ENCODE measurements at places on chromosomes 3 and 15.

DNA sequence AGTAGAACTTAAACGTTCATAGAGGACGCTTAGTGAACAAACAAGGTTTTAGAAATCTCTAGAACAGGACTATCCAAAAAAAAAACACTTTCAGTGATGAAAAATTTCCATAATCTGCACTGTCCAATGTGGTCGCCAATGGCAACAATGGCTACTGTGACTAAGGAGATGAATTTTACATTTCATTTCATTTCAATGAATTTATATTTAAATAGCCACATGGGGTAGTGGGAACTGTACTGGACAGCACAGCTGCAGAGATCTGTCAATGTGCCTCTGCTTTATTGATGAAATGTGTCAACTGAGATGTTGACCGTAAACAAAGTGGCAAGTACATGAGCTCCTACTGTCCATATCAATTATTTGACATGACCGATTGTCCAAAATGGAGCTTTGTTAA, 222.5 kb downstream of the MAGI1 start:
- no peak for DNase-seq

DNA sequence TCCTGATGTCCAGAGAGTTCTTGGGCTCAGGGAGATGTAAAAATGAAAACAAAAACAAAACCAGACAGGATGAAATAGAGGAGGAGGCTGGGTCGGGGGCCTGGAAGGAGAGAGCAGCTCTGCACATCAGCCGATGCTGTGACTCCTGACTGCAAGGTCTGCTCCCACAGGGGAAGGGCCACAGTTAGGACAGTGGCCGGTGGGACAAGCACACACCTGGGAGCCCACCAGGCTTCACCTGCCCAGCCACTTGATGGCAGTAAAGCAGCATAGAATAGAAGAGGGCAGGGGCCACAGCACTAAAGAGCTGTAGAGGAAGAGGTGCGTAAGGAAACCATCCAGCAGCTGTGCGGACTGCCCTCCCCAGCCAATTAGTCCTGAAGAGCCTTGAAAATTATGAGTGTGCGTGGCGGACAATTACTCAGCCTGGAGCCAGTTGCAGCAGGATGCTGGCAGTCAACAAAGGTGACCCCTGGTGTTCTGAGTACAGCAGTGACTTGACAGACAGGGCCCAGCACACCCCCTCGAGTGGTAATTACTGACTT, 29.8 kb downstream of the ALS2CL start:
- DNase-seq, result no peak

DNA sequence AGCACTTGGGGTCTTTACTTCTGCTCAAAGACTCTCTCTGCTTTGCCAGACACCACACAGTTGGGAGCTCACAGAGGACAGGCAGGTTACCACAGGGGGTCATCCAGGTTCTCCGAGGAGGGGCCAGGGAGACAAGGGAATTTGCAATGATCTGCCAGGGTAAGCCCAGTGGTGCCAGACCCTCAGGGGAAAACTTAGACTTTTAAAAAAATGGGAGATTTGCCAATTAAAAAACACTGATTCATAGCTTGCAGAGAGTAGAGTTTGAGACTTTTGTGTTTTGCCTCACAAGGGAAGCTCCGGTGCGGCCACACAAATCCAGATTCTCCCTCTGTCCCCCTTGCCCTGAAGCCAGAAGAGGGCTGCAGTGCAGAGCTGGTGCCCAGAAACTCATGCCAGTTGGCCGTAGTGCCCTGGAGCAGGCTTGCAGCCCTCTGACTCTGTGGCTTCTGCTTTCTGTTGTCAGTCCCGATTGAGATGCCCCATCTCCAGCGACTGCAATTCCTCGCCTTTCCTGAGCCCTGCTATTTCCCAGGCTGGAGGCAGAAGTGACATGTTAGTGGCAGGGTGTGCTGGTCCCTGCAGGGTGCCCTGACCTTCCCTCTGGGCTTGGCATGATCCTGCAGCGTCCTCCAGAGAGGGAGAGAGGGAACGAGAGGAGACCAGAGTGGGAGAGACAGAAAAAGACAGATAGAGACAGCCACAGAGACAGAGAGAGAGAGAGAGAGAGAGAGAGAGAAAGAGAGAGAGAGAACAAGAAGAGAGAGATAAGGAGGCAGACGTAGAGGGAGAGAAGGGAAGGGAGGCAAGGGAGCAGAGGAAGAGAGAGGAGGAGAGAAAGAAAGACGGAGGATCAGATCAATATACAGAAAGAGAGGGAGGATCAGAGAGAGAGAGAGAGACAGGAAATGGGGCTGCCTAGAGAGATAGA, 46.0 kb downstream of the RHCG start:
- DNase-seq, result no peak

- no peak for DNase-seq
Observed at GRCh38 chr15:95196176-95196915, 965.0 kb downstream of the MCTP2 start.

DNA sequence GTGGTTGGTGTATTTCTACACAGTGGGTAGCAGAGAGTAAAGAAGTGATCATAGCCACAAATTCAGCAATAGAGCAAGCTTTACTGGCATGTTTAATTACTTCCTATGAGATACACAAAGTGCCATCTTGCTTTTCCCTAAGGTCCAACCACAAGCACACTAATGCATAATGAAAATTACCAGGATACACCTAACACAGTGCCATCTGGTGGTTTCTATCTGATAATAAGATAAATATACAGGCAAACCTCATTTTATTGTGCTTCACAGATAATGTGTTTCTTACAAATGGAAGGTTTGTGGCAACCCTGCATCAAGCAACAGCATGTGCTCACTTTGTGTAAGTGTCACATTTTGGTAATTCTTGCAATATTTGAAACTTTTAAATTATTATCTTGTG, 223.0 kb downstream of the NSUN3 start:
- no peak for DNase-seq

GRCh38 chr3:184414418-184415202, 34.8 kb downstream of the CHRD start:
- no peak for DNase-seq

DNA sequence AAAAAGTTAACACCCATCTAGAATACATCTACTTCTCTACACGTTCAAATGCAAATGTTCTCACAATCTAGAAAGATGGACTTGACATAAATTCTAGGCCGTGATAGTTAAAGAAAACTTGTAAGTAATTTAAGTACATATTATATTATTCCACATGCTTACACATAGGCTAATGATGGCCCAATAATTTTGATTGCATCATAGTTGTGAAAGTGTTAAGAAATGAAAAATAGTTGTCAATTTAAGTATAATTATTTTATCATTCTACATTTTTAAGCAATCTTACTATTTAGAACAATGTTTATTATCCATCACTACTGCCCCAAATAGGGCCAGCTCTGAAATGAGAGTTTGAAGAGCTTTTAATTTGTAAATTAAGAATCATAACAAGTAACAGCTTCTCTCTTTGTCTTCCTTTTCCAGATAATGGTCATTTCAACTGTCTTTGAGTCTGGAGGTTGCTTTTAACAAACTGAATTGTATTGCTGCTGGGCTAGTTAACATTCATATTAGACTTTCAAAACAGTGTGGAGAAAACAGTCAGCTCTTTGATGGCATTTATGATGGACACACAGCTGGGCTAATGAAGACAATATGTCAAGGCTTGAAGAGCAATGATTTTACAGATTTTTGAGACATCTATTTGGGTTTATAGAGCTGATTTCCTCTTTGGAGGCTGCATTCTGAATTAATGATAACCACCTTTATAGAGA, 246.1 kb upstream of the KCNH8 start:
- DNase-seq, result no peak

DNA sequence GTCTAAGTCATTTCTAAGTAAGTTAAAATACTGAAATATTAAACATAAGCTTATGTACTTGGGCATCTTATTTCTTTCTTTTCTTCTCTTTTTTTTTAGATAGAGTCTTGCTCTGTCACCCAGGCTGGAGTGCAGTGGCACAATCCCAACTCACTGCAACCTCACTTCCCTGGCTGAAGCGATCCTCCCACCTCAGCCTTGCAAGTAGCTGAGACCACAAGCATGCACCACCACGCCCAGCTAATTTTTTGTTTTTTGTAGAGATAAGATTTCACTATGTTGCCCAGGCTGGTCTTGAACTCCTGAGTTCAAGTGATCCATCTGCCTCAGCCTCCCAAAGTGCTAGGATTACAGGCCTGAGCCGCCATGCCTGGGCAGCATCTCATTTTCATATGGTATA, 16.0 kb upstream of the ZNF710 start:
- no peak for DNase-seq

DNA sequence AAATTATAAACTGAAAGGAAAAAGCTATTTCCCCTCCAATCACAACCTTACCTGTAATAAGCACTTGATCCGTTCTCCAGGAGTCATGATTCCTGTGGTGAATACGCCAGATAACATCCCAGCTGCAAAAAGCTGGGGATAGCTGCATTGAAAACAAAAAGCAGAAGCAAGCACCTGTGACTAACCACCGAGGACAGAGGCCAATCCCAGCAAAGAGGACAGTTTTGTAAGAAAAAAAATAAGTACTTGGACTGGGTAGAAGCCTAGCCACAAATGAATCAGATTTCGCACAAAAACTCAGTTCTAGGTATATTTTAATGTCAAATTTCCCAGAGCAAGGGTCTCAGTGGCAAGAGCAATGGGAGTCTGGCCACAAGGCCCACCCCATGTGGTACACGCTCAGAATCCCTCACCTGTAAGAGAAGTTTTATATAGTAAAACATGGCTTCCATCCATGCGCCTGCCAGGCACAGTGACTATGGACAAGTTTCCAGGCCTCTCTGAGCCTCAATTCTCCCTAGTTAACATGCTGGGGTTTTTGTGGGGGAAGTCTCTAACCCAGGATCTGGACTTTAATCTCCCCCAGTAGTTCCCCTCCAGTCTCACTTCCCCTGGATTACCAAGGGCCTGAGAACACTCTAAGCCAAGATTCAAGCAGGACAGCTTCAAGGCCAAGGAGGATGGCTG, 19.2 kb downstream of the SLC25A20 start:
- DNase-seq, result no peak

GRCh38 chr3:197028728-197029510, 698 bp downstream of the MELTF start:
- peak; percentile 33 for DNase-seq

- no peak for DNase-seq
Observed at GRCh38 chr3:129003578-129004112, 2.5 kb downstream of the EFCC1 start.

DNA sequence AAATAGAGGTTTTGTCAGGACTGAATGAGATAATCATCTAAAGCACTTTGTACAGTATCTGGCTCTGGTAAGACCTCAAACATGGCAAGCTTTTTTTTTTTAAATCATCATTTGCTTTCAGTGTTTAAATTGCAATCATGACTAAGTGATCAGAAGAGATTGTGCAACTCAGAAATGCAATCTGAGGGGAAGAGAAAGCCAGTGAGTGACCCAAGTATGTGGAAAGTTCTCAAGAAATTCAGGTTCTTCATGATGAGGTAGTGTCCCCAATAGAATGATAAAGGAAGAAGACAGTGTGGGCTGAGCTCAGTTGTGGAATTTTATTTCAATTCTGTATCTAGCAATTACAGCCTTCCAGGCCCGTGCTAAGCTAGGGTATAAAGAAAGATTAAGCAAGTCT, 132.2 kb upstream of the TBC1D5 start:
- no peak for DNase-seq

- peak; percentile 96 for DNase-seq
Observed at GRCh38 chr15:90265271-90266060, at the start of gene NGRN. Gene NGRN (plus strand): TSS chr15:90265672. CDS start chr15:90265713, 41 bp downstream.

DNA sequence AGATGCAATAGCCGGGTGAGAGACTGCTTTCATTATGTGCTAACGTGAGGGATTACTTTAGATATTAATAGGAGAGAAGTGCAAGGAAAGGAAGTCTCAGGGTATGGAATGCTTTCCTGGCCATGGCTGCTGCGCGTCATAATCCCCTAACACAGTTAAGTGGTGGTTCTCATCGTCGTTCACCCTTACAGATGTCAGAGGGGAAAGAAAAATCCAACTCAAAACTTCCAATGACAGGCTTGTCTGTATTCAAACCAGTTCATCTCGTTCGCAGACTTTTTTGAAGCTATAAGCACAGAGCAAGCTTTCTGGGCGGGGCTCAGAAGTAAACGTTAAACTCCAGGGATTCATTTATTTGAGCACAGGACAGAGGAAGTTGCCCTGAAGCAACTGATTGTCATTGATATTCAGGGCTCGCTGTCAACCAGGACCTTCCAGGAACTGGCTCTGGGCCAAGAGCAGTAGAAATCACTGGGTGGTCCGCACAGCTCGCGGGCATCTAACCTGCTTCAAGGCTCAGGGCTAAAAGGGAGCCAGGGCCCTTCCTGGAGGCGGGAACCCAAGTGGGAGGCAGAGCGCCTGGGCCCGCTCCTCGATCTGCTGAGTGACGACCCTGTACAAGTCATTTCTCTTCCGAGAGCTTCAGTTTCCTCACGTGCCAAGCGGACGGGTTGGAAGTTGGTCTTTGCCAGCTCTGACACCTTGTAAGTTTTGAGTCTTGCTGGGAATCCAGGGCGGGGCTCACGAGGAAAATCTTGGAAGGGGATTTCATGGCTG, 1.1 kb upstream of the LPP start:
- DNase-seq, result peak; percentile 15

DNA sequence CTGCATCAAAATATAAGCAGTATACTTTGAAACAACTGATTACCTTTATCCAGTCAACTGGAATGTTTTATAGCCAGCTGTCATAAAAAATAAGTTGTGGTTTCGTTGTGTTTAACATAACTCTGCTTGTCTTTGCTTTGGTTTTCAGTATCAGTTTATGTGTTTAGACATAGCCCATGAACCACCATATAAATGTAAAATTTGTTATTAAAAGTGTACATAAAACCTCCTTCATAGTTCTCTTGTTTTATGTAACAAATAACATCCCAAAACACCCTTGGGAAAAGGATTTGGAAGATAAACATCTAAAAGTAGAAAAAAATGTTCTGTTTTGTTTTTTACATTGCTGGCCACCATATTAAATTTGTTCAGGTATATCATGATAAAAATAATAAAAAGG, 347.0 kb upstream of the PROK2 start:
- no peak for DNase-seq

DNA sequence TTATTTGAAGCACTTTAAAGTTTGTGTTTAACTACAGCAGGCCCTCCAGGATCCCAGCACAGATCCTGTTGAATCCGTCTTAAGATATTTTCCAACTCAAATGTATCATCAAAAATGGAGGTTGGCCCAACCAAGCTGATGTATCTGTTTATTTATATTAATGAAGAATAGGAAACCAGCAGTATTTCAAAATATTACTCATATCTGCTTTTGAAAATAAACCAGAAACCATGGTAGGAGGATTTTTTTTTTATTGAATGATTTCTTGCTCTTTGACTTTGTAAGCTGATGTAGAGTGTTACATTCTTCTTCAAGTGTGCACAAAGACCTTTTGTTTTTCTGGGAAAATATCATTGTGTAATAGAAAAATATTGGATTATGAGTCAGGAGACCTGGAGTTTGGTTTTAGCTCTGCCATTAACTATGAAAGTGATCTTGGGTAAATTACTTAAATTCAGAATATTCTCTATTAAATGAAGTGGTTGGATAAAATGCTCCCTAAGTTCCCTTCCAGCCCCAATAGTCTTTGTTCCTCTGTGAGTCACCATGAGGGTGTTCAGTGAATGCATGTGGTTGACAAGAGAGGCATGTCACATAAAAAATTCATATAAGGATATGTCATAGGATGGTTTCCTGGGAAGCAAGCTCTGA, 221.3 kb upstream of the GAP43 start:
- no peak for DNase-seq

GRCh38 chr3:190359813-190360212, 28.1 kb upstream of the CLDN16 start:
- DNase-seq, result no peak

- no peak for DNase-seq
Observed at GRCh38 chr3:65713016-65713415, 325.7 kb downstream of the MAGI1 start.

Measured in naive B cell (primary cell).